ENCODE measurements at places on chromosomes 4 and X. TPM values are rescaled to one million over a fixed set of nuclear protein-coding genes. Genes with fewer than 3 reads are reported as not detected.

DNA sequence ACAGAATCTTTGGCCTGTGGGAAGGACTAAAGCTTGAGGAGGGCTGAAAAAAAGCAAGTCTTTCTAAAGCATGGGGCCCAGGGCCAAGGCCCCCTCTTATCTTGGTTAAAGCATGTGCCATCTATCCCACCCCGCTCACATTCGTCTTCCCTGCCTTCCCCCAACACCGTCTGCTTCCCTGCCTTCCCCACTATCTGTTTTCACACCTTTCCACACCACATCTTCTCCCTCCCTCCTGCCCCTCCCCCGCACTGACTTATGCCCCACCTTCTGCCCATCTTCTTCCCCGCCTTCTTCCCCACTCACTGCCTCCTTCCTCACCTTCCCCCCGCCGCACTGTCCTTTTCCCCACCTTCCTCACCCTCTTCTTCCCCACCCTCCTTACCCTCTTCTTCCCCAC, 890 bp upstream of the NAP1L5 start:
- H3K27me3 ChIP-seq: no peaks in the 10 kb centered on the region
- H3K4me3 ChIP-seq: no peak overlapping the region
- H3K36me3 ChIP-seq: peaks cover 7% of the 10 kb centered on the region
- DNase-seq: no peak

- no peaks in the 10 kb centered on the region for H3K27me3 ChIP-seq
- H3K4me3 ChIP-seq: no peak overlapping the region
- H3K4me1 ChIP-seq: no peaks in the 10 kb centered on the region
- H3K27ac ChIP-seq: no peak overlapping the region
- no peaks in the 10 kb centered on the region for H3K36me3 ChIP-seq
These were observed 21.8 kb upstream of the CXCL6 start for GRCh38 chr4:73814679-73815078.

DNA sequence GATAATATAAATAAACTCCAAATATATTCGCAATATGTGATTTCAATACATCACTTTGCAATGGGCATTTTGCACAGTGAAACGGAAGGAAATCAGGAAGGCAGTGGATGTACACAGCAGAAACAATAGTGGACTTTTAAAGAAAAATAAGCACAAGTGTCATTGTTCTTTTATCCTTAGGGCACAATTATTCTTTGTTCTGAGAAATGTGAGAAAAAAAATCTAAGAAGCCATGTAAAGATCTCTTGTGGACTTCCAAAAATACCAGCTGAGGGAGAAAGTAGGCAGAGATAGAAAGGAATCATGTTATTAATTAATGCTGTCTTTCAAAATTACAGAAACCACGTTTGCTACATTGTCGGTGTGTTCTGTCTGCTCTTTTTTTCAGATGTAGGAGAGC, 17.6 kb upstream of the PRRG1 start:
- DNase-seq: no peak
- no peaks in the 10 kb centered on the region for H3K4me1 ChIP-seq
- no peaks in the 10 kb centered on the region for H3K27me3 ChIP-seq
- H3K27ac ChIP-seq: no peak overlapping the region
- no peak overlapping the region for H3K4me3 ChIP-seq

DNA sequence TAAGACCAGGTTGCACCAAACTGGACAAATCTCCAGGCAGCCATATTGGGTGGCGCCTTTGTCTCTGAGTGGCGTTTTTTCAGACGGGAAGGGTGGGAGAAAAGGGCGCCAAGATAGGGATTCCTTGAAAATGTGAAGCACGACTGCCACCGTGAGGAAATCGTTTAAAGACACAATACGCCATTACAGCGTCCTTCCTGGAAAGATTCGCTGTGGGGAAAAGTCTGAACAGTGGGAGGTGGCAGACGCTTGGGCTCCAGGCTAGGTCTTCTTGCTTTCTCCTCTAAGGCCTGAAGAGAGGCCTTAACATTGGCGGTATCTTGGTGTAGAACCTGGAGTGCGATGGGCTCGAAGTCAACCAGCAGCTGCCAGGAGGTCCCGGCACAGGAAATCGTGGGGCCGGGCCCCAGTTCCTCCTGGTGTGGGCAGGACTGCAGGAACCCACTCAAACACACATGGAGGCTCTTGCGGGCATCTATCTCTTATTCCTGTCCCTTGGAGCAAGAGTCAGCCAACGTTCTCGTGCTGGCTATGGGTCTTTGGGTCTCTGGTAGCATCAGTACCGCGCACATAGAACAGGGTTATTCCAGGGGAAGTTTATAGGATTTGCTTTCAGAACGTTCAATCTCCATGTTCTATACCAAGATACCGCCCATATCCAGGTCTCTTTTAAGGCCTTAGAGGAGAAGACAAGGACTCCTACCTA, 208.8 kb downstream of the OR13H1 start:
- H3K4me1 ChIP-seq: no peaks in the 10 kb centered on the region
- no peak overlapping the region for H3K27ac ChIP-seq
- no peaks in the 10 kb centered on the region for H3K27me3 ChIP-seq
- H3K36me3 ChIP-seq: no peaks in the 10 kb centered on the region
- H3K4me3 ChIP-seq: no peak overlapping the region

The CENPVL1 gene
- polyA plus RNA-seq: not detected

The PRRG1 gene
- polyA plus RNA-seq: not detected

DNA sequence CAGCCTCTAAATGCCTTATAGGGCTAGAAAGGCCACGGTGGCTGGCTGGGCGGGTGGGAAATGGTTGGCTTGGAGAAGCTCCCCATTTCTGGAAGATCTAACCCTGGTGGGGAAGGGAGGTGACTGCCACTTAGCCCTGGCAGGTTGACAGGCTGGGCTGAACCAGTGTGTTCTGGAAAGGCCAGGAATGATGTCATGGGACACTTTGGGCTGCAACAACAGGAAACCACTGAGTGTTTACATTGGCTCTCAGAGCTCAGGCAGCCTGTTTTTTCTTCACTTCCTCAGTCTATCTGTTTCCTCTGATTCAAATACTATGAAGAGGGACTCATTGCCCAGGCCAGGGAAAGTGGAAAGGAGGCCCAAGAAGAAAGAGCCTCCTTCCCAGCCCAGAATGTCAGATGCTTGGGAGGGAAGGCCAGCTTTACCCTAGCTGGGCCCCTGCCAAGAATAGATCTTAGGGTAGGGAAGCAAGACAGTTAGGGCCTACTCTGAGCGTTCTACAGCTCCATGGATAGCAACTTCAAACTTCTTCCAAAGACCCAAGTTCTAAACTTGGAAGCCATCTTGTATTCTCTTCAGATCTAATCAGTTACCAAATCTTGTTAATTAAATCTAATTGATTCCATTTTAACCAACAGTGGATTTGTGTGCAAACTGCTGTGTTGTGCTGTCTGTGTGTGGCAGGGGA, 65.8 kb upstream of the MSN start:
- peak; percentile 56 for DNase-seq
- peaks cover 60% of the 10 kb centered on the region for H3K4me1 ChIP-seq
- H3K36me3 ChIP-seq: no peaks in the 10 kb centered on the region
- H3K4me3 ChIP-seq: peak overlapping the region; percentile 11

The RS1 gene
- not detected for polyA plus RNA-seq

The GUCY1B1 gene
- polyA plus RNA-seq: 0.12 TPM

DNA sequence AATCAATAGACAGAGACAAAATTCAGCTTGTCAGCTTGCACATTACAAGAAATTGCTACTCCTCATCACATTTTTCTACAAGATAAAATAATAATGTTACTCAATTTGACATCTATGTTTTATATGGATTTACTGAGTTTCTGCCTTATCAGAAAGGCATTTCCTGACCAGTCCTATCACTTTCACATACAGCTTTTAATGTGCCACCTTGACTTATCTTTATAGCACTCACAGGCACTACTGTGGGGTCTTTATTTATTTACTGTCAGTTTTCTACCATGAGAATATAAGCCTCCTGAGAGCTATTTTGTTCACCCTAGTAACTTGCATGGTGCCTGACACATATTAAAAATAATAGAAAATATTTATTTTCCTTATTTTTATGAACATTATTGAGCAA, 6.0 kb downstream of the NDST4 start:
- H3K36me3 ChIP-seq: no peaks in the 10 kb centered on the region
- no peaks in the 10 kb centered on the region for H3K27me3 ChIP-seq
- H3K27ac ChIP-seq: no peak overlapping the region
- DNase-seq: no peak

The MSL3 gene
- polyA plus RNA-seq: 80.4 TPM

The MAGEA2B gene
- polyA plus RNA-seq: not detected

DNA sequence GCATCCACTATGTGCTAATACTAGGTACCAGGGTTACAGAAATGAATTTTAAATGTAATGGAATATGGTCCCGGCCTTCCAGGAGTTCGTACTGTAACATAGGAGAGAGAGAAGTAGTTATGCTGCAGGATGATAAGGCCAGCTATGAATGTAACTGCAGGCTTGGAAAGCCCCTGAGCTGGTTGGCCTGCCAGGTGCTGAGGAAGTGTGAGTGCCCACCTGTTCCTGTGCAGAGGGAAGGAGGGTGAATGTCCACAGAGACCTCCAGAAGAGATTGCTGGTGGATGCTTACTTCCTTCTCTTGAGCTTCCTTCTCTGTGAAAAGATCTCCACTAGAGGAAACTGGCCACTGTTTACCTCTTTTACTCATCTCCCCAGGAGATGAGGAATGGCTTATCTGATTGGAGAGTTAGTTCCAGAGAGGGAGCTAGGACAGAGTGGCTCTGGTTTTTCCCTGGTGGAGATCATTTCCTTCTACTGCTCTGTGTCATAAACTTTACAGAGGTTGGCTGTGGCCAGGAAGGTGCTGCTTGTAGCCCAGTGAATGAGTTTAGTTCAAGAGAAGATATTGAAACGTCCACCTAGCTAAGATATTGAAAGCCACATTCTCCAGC, 114.0 kb upstream of the LNX1 start:
- no peaks in the 10 kb centered on the region for H3K27me3 ChIP-seq
- DNase-seq: no peak

DNA sequence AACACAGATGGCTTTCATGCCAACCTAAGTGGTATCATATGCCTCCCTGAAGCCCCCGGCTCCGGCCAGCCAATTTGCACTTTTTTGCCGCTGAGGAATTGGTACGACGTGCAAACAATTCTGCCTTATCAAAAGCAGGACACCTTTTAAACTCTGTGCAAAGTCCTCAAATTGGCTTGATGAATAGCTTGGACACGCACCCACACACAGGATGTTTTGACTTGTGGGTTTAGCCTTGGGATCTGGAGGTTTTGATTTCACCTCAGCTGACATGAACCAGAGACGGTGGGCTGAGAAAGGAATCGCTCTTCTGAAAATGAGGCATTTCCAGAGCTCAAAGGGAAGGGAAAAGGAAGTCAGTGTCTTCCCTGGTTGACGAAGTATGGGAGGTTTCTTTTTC, 110.8 kb upstream of the SHOX start:
- no peak for DNase-seq
- H3K27me3 ChIP-seq: no peaks in the 10 kb centered on the region
- no peaks in the 10 kb centered on the region for H3K36me3 ChIP-seq
- H3K4me1 ChIP-seq: no peaks in the 10 kb centered on the region

The TMSB15A gene
- not detected for polyA plus RNA-seq

GRCh38 chrX:8849458-8849857, 48.3 kb upstream of the FAM9A start:
- no peaks in the 10 kb centered on the region for H3K4me1 ChIP-seq
- DNase-seq: no peak
- no peaks in the 10 kb centered on the region for H3K27me3 ChIP-seq
- H3K36me3 ChIP-seq: no peaks in the 10 kb centered on the region
- H3K27ac ChIP-seq: no peak overlapping the region

- H3K36me3 ChIP-seq: no peaks in the 10 kb centered on the region
- H3K4me3 ChIP-seq: no peak overlapping the region
- H3K27me3 ChIP-seq: no peaks in the 10 kb centered on the region
- no peaks in the 10 kb centered on the region for H3K4me1 ChIP-seq
- H3K27ac ChIP-seq: no peak overlapping the region
These were observed 6.4 kb downstream of the AMOT start for GRCh38 chrX:112834031-112834845.

DNA sequence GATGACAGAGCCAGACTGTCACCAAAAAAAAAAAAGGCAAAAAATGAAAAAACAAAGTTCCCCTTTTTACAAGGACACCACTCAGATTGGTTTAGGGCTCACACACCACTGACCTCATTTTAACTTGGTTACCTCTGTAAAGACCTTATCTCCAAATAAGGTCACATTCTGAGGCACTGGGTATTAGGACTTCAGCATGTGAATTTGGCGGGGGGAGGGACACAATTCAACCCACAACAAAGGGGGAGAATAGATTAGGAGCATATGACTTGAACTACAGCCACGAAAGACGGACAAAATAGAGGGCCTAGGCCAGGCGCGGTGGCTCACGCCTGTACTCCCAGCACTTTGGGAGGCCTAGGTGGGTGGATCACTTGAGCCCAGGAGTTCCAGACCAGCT, 31.0 kb upstream of the ARAF start:
- no peaks in the 10 kb centered on the region for H3K27me3 ChIP-seq
- no peak overlapping the region for H3K27ac ChIP-seq
- no peak for DNase-seq
- no peaks in the 10 kb centered on the region for H3K4me1 ChIP-seq

DNA sequence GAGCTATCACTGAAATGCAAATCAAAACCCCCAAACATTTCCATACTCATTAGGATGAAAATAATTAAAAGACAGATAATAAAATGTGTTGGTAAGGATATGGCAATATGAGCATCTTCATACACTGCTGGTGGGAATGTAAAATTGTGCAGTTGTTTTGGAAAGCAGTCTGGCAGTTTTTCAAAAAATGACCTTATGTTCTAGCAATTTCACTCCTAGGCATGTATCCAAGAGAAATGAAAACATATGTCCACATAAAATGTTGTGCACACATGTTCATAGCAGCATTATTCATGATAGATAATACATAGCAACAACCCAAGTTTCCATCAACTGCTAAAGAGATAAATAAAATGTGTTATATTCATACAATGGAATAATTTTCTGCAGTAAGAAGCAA, 14.8 kb upstream of the GPRASP2 start:
- no peak overlapping the region for H3K4me3 ChIP-seq
- no peaks in the 10 kb centered on the region for H3K36me3 ChIP-seq
- H3K4me1 ChIP-seq: no peaks in the 10 kb centered on the region
- H3K27me3 ChIP-seq: no peaks in the 10 kb centered on the region

DNA sequence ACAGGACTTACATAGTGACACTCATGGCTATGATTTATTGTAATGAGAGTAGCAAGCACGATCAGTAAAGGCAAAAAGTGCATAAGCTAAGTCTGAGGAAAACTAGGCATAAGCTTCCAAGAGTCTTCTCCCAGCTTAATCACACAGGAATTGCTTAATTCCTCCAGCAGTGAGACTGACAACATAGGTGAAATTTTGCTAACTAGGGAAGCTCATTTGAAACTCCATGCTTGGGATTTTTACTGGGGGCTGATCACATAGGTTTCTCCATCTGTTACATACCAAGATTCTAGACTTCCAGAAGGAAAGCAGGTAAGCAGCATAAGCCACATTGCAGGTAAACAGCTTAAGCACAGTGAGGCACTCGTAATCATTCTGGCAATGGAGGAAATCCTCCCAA, 71.8 kb upstream of the FHDC1 start:
- H3K27ac ChIP-seq: no peak overlapping the region
- H3K27me3 ChIP-seq: no peaks in the 10 kb centered on the region
- no peaks in the 10 kb centered on the region for H3K36me3 ChIP-seq
- DNase-seq: no peak
- no peaks in the 10 kb centered on the region for H3K4me1 ChIP-seq

- no peaks in the 10 kb centered on the region for H3K27me3 ChIP-seq
- no peak overlapping the region for H3K27ac ChIP-seq
- H3K4me1 ChIP-seq: peaks cover 4% of the 10 kb centered on the region
- H3K36me3 ChIP-seq: no peaks in the 10 kb centered on the region
These were observed 28.5 kb upstream of the TSR2 start for GRCh38 chrX:54411732-54412131.

The FMR1NB gene
- polyA plus RNA-seq: not detected

GRCh38 chr4:86924811-86925210, 10.0 kb upstream of the AFF1 start:
- H3K4me3 ChIP-seq: no peak overlapping the region
- H3K27ac ChIP-seq: no peak overlapping the region
- no peaks in the 10 kb centered on the region for H3K36me3 ChIP-seq
- DNase-seq: no peak
- H3K27me3 ChIP-seq: no peaks in the 10 kb centered on the region
